ENCODE measurements at places on chromosomes 7 and 10. TPM values are rescaled to one million over a fixed set of nuclear protein-coding genes. Genes with fewer than 3 reads are reported as not detected.

DLX5 gene
- not detected for total RNA-seq

ANKRD2 gene
- 0.27 TPM for total RNA-seq

GRCh38 chr7:80770675-80771081 is 132.2 kb downstream of the CD36 start:
- DNase-seq, result no peak

DNA sequence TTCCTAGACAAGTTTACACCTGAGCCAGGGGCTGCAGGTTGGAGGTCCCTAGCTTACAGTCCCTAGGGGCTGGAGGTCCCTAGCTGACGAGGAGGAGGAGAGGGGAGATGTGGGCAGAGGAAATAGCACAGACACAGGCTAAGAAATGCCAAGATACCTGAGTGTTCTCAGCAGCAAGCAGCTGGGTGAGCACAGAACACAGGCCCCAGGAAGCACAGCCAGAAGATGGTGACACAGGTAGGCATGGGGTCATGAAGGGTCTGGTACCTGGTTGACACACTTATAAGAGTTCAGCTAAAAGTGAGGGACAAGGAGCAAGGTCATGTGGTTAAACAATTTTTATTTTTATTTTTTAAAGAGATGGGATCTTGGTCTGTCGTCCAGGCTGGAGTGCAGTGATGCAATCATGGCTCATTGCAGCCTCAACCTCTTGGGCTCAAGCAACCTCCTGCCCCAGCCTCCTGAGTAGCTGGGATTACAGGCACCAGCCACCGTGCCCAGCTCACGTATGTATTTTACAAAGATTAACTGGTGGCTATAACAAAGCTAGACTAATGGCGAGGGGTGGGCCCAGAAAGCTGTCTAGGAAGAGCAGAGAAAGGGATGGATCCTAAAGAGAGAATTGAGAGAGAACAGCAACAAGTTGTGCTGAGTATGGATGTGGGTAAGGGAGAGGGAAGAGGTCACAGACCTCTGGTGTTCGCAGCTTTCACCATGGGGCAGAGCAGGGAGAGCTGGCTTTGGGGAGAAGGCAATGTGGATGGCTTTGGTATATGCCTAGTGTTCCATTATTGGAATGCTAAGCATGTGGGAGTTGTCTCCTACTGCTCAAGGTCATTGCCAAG is 140.3 kb upstream of the KLF14 start:
- no peak for DNase-seq

GRCh38 chr7:30159698-30160143 is 24.9 kb downstream of the MTURN start:
- no peak for DNase-seq

- DNase-seq, result peak; percentile 4
Measured at GRCh38 chr7:87473986-87474385, 1.5 kb downstream of the ABCB4 start.

- peak; percentile 47 for DNase-seq
Measured at GRCh38 chr7:70042533-70042932, 444.3 kb downstream of the AUTS2 start.

GRCh38 chr10:112945811-112946210 is 4.2 kb upstream of the TCF7L2 start:
- DNase-seq, result no peak

- peak; percentile 83 for DNase-seq
Measured at GRCh38 chr10:112875476-112876267, 74.4 kb upstream of the TCF7L2 start.

DNA sequence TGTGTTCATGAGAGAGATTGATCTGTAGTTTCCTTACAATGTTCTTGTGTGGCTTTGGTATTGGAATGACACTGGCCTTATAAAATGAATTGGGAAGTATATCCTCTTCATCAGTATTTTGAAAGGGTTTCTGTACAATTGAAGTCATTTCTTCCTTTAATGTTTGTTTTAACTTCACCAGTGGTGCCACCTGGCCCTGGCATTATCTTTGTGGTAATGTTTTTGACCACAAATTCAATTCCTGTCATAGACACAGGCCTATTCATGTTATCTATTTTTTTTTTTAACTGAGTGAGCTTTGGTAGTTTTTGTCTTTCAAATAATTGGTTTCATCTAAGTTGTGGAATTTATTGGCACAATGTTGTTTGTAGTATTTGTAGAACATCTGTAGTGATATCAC is 127.7 kb downstream of the CDK14 start:
- no peak for DNase-seq

GRCh38 chr7:79872176-79872575 is 262.5 kb upstream of the GNAI1 start:
- DNase-seq, result no peak

All from fibroblast of the aortic adventitia (primary cell).